ENCODE measurements at places on chromosomes 3 and 15.
A peak's percentile ranks its signal among the peaks of the same experiment; 100 is the strongest.

GRCh38 chr15:63191895-63192618 is 2.7 kb downstream of the RAB8B start:
- DNase-seq, result no peak

GRCh38 chr3:124768812-124769211 is 38.6 kb downstream of the UMPS start:
- no peak for DNase-seq

DNA sequence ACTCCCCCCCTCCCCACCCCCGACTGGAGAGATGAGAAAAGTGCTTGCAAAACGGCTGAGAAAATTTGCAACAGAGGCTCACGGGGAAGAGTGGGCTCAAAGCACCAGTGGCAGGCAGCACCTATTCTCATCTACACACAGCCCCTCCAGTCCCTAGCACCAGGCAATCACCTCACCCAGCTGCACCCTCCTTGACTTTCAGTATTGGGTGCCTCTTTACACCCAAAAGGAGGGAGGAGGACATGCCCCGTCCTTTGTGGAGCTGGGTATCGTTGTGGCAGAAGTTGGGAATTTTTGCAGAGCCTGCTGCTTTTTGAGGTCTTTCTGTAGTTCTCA is 182.8 kb upstream of the TOPAZ1 start:
- peak; percentile 67 for DNase-seq

- no peak for DNase-seq
These were observed 168.2 kb upstream of the RARB start for GRCh38 chr3:25259871-25260270.

DNA sequence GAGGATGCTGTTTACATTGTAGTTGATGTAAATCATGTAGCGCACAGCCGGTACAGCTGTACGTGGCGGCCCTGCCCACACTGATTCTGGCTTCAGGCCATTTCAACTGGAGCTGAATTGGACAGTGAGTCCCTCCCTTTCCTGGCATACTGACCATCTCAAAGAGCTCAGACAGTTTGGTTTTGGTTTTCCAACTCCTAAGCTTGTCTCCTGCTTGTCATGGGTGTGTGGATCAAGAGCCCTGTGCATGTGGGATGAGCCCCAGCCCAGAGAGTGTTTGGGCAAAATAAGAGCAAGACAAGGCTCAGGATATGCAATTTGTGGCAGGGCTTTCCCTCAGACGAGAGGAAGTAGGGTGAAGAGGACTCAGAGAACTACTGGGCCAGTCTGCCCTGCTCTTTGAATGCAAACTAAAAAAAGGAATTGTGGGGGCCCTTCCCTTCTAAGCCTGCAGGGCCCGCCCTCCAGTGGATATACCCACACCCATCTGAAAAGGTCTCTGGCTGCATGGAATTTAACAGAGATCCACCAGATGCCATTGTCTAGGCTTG is 13.3 kb downstream of the ITGA11 start:
- no peak for DNase-seq

All from head of caudate nucleus (tissue), 42 donors.